Activated naive CD4-positive, alpha-beta T cell treated with anti-CD3 and anti-CD28 coated beads, Interleukin-2, amount 10 ng/mL, durations not matched to agents 7 days and 5 days (primary cell): ENCODE measurements at places on chromosomes 1 and 21.

GRCh38 chr21:38460171-38460742, 38.0 kb downstream of the ERG start:
- no peak for DNase-seq

- DNase-seq: peak; percentile 70
Observed at GRCh38 chr1:112501810-112502641, 6.7 kb upstream of the WNT2B start.

DNA sequence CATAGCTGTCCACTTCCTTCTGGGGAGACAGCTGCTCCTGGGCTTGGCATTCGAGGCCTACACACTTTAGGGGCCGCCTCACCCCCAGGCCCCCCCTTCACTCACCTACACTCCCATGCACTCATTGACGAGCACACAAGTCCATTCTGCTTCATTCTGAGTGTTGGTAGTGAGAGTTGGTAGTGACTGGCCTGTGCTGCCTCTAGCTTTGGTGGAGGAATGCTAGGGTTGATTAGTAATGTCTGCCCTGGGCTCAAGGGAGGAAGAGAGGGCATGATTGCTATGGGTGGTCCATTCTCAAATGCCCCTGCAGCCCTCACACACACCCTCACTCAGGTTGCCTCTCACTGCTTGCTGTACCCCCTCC, 30.4 kb downstream of the TRIM11 start:
- no peak for DNase-seq

DNA sequence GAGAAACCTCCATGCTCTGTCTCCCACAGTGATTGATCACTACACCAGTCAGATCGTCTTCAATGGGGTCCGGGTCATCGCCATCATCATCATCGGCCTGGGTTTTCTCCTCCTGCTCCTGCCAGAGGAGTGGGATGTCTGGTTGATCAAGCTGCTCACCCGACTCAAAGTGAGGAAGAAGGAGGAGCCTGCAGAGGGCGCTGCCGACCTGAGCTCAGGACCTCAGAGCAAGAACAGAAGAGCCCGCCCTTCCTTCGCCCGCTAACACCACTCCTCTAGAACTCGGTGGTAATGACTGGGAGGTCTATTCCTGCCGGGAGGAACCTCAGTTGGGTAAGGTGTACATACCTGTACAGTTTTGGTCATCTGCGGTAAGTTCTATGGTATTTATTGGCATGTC, 50.3 kb upstream of the COA6 start:
- DNase-seq: peak; percentile 78

DNA sequence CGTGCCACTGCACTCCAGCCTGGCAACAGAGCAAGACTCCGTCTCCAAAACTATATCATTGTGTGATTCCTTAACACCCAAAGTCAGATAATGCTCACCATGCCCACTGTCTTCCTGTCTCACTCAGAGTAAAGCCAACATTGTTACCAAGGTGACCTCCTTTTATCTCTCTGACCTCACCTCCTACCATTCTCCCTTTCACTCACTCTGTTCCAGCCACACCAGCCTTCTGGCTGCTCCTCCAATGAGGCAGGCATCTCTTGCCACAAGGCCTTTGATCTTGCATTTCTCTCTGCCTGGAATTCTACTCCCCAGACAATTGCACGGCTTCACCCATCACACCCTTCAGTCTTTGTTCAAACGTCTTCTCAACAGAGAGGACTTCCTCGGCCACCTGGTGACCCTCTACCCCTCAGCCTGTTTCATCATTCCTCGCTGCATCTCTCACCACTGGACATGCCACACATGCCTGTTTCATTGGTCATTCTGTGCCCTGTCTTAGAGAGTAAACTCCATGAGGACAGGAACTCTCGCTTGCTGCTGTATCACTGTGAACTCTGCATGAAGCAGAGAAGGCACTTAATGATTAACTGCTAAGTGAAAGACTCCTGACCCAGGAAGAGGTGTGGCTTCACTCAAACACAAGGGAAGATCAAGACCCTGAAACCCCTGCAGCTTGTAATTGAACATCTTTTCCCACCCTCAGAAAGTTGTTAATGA, 67.1 kb upstream of the CAPZB start:
- DNase-seq: no peak

DNA sequence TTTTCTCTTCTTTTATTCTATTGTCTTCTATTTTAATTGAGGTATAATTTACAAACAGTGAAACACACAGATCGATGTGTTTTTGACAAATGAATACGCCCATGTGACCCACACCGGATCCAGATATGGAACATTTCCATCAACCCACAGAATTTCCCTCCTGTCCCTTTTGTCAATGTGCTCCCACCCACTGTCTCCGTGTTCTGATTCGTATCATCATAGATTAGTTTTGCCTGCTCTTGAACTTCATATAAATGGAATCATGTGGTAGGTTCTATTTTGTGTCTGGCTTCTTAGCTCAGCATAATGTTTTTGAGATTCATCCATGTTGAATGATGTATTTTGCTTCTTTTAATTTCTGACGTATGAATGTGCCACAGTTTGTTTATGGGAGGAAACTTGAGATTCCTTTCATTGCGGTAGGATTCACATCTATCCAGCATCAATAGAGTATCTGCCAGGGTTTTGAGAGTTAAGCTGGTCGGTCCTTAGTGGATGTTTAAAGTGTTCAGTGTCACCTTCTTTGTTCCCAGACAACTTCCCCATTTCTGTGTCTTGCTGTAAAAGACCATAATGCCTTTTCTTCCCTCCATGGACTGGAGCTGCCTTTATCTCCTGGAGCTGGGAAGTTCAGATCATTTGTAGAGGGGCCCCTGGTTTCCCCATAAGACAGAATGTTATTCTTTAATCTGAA, 14.7 kb downstream of the NAV1 start:
- DNase-seq: no peak

- DNase-seq: no peak
Observed at GRCh38 chr1:2583331-2583791, 3.2 kb upstream of the PRXL2B start.

DNA sequence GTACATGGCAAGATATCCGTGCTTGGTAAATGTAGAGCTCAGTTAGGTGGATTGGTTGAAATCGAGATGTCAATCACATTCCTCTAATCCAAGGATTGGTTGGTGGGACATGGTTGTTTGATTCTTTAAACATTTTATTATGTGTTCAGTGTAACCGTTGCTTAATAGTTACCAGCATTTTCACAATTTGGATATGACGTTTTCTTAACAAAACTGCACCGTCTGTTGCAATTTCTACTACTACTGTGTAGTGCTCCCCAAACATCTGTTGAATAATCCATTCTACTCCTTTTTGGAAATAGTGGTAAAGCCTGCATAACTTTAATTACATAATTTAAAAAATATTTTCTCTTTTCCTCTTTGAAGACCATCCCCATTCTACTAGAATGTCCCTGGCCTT, 16.3 kb downstream of the OR2B11 start:
- no peak for DNase-seq

GRCh38 chr1:200226268-200226968, 183.4 kb downstream of the ZNF281 start:
- peak; percentile 25 for DNase-seq

DNA sequence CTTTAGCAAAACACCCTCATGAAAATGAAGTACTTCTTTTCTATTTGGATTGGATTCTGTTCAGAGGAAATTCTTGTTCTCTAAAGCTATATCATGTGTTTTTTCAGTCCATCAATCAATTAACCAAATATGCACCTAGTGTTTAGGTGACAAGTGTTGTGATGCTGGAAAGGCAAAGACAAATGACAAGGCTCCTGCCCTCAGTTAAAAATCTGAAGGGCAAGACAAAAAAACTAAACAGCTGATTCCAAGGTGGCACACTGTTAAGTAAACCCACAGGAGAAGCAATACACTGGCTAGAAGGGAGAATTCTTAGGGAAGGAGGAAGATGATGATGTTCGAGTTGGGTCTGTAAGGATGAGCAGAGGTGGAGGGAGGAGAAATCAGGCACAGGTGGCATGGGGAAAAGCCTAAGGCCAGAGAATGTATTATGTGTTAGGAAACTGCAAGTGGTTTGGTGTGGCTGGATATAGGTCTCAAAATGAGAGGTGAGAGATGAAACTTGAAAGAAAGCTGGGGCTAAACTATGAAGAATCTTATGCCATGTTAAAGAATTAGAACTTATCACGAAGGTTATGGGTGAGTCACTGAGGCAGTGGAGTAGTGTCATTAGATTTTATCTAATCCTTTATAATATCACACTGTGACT, 51.8 kb upstream of the GFI1 start:
- no peak for DNase-seq

DNA sequence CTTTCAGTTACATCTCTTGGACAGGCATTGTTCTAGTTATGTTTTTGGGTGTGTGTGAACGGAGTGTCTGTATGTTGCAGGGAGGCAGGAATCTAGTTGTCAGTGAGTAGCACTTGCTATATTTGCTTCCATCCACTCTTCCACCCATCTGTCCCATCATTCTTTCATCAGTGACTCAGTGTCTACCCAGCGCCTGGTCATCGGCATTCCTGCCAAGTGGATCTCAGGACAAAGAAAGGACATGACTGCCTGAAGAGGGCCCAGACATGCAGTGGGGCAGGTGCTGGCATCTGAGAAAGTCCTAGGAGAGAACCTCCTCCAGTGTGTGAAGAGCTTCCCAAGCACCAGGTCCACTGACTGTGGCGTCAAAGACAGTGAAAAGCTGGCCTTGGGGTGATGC, 27.3 kb upstream of the MAGOH start:
- DNase-seq: no peak

DNA sequence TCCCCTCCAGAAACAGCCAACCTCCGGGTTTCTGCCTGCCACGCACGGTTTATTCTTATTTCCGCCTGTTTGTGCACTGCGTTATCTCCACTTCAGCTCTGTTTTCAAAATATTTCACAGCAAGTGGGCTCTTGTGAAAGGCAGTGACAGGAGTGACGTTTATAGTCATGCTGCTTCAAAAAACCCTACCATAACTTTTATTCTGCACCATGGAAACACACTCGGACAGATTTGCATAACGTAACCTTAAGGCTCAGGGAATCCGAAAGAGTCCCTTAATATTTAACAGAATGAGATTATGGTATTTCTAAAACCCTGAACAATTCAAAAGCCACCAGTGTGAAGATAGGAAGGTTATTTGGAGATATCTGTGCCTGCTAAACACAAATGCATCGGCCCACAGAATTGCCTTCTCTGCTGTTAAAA, 782 bp upstream of the SDE2 start:
- DNase-seq: no peak

DNA sequence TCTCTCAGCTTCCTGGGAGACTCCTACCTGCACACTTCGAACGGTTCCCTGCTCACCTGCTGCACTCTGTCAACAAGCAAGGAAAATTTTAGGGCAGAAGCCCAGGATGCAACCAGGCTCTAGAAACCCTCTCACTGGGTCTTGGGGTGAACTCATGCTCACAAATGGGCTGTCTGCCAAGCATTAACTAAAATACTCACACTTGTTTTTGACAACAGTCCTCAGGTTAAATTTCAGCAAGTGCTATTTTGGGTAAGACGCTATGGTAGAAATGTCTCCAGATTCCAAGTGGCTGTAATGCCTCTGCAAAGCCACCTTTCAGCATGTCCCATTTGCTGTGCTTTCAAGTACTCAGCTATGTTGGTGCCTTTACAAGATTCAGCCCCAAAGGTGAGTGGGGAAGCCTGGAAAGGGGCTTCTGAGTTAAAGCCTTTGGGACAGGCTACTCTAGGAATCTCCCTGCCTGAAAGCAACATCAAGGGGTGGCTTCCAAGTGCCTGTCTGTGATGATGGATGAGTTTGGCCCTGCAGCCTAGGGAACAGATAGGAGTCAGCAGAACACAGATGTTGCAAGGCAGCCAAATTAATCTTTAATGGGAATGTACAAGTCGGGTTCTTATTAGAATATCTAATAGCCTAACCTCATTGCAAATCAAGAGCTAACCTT, 211.9 kb upstream of the SPAG17 start:
- no peak for DNase-seq

GRCh38 chr1:51920130-51920529, 41.6 kb upstream of the NRDC start:
- no peak for DNase-seq

DNA sequence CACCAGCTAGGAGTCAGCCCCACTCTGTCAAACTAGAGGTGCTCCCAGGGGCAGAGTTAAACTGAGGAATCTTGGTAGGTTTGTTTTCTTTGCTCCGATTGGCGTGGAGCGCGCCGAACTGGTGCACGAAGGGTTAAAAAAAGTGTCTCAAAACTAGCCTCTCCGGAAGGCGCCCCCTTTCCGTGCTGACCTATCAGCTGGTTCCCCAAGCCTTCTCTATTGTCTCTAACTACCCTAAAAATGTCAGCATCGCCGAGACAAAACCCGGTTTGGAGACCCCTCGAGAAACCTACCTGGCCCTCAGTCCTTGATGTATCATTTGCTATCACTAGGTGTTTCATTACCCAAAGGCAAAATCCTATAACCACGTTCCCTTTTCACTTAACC, 2.2 kb downstream of the TGFB2 start:
- no peak for DNase-seq

GRCh38 chr1:235280467-235280866, 47.5 kb downstream of the ARID4B start:
- DNase-seq: no peak

- DNase-seq: peak; percentile 78
Observed at GRCh38 chr1:6490181-6491080, 1.0 kb downstream of the PLEKHG5 start.

DNA sequence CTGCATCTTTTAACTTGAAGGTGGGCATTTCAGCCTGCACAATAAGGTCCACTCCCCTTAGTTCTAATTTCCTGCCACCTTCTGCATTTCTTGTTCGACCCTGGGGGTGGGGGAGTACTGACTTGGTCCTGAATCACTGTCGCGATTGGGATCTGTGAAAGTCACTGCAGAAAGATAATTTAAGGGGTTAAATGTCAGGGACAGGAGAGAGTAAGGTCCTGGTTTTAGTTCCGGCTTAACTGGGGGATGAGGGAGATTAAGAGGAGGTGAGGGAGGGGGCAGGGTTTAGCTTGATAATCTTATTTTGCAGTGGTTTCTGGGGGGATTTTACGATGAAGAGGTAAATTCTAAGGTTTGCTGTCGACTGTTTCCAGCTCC, 128.1 kb downstream of the MRPS6 start:
- no peak for DNase-seq

DNA sequence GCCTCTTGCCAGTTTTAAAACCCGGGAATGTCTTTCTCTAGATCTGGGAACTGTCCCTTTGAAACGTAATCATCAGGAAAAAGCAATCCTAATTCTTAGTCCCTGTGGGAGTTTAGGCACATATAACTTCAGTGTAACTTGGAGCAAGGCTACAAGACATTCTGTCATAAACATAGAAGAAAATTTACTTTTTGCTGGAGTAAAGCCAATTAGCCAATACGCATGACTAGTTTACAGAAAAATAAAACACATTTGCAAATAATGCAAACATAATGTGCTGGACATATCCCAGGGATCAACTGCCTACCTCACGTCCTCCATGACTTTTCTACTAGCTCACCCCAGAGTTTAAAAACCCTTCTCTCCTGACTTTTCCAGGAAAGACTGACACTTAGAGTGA, 970.6 kb downstream of the MRPL39 start:
- DNase-seq: no peak

GRCh38 chr1:87149241-87150041, 179.2 kb upstream of the LMO4 start:
- no peak for DNase-seq

- DNase-seq: peak; percentile 75
Observed at GRCh38 chr1:234478481-234479309, at the start of gene TARBP1. Gene TARBP1, minus strand, starts transcription at chr1:234479179. Its CDS starts 76 bp downstream, at chr1:234479103.
